ENCODE measurements at places on chromosomes 16 and 17.

DNA sequence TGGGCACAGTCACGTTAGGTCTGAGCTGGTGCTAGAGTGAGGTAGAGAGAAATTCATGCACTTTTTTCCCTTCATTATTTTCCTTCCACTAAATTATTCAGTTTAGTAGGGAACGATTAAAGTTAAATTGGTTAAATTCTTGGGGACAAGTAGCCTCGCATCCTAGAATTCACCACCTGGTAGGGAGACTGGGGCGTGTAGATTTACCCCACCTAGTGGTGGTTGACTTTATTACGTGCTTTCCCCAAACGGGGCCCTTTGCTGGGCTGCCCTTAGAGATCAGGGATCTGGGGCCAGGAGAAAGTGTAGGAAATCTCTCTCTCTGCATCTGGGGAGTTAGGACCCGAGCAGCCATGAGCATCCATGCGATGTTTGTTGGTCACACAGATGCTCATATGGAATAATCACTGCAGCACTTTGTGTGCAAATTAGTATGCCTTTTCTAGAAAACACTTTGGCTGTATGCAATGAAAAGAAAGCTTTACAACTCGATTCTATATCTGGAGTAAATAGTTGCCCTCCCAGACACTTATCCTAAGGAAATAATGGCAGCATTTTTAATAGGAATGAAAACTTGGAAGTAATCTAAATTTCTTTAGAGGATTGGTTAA, 107.0 kb downstream of the PLCG2 start:
- no peak for DNase-seq

- DNase-seq: no peak
These were observed 8.7 kb upstream of the UBE2G1 start for GRCh38 chr17:4375039-4375748.

- no peak for DNase-seq
These were observed 29.9 kb downstream of the CACNG4 start for GRCh38 chr17:66994361-66994760.

GRCh38 chr16:77581706-77582105, 140.6 kb upstream of the NUDT7 start:
- no peak for DNase-seq

DNA sequence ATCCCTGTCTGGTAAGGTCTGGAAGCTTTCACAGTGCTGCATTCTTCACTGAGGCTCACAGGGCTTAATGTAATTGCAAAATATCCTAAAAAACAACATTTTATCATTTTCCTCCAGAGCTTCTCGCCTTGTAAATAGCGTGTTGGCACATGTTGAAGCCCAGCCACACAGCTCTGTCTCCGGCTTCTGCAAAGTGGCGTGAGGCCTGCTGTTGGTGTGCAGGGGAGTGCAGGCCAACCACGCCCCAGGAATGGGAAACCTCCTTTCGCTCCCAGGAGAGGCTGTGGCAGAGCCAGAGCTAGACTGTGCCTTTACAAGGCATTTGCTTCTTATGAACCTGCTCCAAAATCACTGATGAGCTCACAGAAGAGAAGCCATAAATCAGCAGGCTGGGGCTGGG, 248.2 kb upstream of the MAF start:
- no peak for DNase-seq

DNA sequence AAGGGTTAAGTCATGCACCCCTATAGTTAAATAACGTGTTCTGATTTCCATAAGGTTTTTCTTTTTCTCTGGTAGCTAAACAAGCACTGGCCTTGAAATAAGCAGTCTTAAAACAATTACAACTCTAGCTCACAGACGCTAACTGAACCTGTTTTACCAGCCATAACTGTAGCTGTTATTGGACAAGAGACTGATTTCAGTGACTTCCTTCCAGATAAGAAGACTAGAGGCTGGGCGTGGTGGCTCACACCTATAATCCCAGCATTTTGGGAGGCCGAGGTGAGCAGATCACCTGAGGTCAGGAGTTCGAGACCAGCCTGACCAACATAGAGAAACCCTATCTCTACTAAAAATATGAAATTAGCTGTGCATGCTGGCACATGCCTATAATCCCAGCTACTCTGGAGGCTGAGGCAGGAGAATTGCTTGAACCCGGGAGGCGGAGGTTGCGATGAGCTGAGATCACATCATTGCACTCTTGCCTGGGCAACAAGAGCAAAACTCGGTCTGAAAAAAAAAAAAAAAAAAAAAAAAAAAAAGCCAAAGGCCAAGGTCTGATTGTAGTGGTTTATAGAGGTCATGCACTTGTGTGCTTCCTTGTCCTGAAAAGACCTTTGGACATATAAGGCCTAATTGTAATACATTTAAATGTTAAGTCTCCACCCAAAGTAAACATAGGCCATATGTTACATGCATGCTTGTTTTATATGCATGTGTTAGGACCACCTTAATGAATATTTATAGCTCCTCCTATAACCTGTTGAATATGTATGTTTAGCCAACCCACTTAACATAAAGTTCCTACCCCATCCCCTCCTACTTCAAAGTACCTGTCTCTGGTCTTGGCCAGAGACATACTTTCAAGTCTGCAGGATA, 319.5 kb upstream of the CA10 start:
- no peak for DNase-seq

DNA sequence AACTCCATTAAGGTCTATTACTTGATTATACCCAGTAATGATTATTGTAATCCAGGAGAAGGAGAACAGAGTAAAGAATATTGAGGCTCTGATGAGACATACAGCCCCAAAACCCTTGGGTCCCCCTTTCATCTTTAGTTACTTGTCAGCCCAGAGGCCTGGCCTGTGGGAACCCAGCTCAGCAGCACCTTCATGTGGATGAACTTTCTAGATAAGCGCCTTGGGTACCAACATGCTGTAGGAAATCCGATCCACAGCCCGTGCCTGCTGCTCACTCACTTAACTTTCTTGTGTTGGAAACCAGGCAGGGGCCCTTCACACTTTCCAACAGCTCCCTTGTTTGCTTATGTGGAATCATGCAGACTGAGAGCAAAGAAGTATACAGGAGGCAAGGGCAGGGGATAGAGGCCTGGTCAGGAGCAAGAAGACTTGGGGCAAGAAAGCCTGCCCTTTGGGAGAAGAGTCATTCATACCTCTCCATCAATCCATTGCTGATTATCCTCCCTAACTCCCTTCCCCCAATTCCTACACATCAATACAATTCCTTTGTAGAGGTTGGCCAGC, 64.0 kb upstream of the SOX9 start:
- DNase-seq: no peak

DNA sequence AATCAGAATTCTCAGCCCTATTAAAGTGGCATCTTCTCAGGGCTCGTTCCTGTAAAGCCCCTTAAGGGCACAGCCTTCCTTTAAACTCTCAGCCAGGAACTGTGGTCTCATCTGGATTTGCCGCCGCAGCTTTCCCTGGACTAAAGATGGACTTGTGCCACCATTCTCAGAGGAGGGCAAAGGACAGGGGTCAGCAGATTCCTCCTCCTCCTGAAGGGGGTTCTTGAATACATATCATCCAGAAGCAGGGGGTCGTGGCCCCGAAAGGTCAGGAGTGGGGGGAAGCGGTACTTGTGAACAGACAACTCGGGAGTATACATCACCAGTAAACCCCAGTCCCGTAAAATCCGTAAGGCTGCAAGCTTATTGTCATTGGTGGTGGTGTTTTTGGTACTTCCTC, 174.8 kb downstream of the RPTOR start:
- DNase-seq: no peak

DNA sequence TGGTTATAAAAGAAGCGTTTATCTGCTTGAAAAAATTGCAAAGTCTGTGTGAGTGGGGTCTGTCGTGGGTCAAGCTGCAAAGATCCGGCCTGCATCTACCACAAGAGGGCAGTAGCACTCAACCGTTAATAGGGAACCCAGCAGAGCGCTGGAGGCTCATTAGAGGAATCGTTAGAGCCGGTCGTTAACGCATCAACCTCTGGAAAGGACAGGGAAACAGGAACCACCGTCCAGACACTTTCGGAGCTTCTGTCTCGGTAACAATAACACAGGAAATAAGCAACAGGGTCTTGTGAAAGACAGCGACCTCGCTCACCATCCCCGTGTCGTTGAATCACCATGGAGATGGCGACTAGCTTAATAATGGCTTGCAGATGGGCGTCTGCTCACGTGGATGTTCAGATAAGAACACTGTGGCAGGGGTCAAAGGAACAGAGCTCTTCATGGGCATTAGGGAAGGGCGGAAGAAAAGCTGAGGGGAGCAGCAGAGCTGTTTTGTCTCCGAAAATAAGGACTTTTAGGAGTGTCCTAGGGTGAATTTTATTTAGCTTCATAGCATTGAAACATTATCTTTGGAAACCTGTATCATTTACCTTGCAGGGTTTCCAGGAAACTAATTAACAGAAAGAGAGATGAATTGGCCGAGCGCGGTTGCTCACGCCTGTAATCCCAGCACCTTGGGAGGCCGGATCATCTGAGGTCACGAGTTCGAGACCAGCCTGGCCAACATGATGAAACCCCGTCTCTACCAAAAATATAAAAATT, 11.9 kb upstream of the NSRP1 start:
- peak; percentile 69 for DNase-seq

DNA sequence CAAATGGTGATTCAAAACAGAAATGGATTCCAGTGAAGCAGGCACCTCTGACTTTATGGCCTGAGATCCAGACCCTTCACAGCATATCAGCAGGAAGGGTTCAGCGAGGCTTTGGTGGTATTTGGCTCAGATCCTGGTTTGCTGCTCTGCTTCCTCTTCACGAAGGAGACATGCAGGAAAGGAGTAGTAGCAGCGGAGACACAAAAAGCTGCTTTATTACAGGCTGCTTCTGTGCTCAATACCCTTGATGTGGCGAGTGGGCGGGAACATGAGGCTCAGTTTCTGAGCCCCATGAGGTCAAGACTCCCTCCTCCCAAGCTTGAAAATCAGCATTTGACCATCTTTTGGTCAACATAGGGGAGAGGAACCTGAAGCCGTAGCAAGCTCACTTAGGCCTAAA, 213.3 kb upstream of the AXIN2 start:
- no peak for DNase-seq

DNA sequence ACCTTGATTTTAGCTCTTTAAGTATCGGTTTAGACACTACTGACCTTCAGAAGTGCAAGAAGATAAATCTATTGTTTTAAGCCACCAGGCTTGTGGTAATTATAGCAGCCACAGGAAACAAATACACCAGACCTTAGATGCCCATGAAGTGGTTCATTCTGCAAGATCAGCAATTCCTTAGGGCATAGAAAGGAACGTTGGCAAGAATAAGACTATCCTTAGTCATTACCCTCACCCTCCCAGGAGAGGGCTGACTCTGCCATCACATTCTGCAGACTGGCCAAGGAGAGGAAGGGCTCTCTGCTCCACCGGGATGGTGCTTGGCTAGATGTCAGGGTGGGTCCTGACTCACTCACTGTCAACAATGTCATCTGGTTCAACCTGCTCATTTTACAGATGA, 14.1 kb upstream of the NDEL1 start:
- no peak for DNase-seq

DNA sequence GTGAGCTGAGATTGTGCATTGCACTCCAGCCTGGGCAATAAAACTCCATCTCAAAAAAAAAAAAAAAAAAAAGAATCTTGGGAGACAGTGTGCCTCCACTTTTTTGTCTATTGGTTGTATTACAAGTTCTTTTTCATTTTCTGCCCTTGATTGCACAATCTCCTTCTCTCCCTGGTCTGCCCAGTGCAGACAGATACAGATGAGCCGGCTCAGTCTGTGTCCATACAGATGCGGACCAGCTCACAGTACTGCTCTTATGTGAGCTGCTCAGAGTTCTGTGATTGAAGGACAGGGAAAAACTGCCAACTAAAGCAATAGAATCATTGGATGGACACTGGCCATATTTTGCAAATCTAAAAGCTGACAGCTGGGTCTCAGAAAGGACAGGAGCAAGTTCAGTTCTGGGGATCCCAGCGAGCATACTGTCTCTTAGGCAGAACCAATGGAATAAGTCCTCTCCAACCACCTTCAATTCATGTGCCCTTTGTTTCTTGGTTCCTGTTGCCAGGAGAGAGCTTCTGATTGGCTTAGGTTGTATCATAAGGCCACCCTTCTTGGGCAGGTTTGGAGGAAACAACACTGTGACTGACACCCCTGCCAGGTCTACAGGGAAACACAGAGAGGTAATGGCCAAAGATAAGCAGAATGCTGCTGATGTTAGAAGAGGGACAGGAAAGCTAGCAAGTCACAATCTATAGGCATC, 495.6 kb upstream of the HSBP1 start:
- DNase-seq: no peak

GRCh38 chr17:59440757-59441463, 109.5 kb downstream of the YPEL2 start:
- peak; percentile 86 for DNase-seq

- DNase-seq: no peak
These were observed 856 bp upstream of the MON1B start for GRCh38 chr16:77190190-77190477.

- peak; percentile 1 for DNase-seq
These were observed 88.0 kb downstream of the LITAF start for GRCh38 chr16:11498683-11499082.
